ENCODE measurements at places on chromosomes 16 and 17.

DNA sequence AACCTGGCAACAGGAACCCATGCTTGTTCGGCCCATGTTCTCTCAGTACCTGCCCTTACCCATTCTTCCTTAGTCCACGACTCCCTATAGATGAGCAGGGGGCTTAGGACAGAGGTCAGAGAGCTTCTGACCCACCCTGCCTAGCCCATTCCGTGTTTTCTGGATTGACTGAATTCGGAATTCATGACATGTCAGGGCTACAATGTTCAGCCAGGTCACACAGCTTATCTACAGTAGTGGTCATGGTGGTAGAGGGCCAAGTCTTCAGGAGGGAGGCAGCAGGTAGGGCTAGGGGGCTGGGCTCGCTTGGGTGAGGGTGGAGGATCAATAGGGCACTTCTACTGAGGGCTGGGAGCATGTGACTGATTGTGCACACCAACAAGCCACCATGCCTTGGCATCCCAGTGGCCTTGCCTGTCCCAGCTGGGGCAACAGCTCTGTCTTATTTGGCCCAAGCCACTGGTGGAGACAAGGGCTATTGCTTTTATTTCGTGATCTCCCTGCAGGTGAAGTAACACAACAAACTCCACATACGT is 3.1 kb downstream of the HEXIM2 start:
- no peak for DNase-seq

GRCh38 chr17:42240201-42240600 is 36.0 kb downstream of the STAT5B start:
- no peak for DNase-seq

- no peak for DNase-seq
These were observed 98.9 kb downstream of the CCT6B start for GRCh38 chr17:34862384-34862783.

GRCh38 chr16:6932871-6933385 is 399.7 kb upstream of the RBFOX1 start:
- no peak for DNase-seq

DNA sequence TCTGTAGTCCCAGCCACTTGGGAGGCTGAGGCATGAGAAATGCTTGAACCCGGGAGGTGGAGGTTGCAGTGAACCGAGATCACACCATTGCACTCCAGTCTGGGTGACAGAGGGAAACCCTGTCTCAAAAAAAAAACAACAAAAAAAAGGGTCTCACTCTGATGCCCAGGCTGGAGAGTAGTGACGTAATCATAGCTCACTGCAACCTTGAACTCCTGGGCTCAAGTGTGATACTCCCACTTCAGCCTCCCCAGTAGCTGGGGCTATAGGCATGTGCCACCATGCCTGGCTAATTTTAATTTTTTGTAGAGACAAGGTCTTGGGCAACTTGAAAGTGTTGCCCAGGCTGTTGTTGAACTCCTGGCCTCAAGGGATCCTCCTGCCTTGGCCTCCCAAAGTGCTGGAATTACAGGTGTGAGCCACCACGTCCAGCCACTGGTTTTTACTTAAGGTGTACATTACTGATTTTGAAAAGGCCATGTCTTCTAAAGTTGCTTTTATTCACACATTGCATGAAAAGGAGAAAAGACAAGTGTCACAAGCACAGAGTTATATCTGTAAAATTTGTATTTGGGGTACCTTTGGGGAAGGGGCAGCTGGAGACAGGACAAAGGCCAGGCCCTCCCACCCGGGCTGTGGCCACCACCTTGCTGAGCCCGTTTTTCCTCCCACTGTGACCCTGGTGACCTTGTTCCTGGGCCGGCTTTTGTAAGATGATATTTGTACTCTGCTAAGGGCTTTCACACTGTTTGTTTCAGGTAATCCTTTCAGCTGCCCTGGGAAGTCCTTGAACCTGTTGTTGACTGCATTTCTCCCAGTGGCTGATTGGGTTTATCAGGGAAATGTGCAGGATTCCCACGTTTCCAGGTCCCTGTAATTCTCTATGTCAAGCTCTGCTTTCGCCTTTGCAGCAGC is 11.5 kb downstream of the GPT2 start:
- no peak for DNase-seq

GRCh38 chr16:55706739-55707384 is 51.1 kb downstream of the SLC6A2 start:
- no peak for DNase-seq

DNA sequence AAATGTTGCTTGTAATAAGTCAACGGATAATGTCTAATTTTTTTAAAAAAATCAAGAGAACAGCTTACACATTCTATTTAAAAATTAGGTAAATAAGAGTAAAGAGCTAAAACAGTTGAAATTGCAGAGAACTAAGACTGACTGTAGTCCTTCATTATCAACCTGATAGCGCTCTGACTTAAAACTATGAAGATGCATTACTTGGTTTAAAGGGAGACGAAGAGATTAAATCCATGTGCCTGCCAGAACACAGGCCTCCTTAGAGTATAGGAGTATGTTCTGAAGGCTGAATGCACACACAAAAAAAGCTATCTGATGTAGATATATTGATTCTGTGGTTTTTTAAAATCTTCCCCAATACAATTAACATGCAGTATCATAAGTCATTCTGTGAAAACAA is 28.5 kb downstream of the GLG1 start:
- DNase-seq, result no peak

GRCh38 chr16:1285669-1286512 is 23.5 kb upstream of the UBE2I start:
- DNase-seq, result no peak

- no peak for DNase-seq
These were observed 6.7 kb upstream of the SEZ6 start for GRCh38 chr17:29012535-29012934.

- no peak for DNase-seq
These were observed 8.1 kb upstream of the DNASE1 start for GRCh38 chr16:3646348-3646920.

DNA sequence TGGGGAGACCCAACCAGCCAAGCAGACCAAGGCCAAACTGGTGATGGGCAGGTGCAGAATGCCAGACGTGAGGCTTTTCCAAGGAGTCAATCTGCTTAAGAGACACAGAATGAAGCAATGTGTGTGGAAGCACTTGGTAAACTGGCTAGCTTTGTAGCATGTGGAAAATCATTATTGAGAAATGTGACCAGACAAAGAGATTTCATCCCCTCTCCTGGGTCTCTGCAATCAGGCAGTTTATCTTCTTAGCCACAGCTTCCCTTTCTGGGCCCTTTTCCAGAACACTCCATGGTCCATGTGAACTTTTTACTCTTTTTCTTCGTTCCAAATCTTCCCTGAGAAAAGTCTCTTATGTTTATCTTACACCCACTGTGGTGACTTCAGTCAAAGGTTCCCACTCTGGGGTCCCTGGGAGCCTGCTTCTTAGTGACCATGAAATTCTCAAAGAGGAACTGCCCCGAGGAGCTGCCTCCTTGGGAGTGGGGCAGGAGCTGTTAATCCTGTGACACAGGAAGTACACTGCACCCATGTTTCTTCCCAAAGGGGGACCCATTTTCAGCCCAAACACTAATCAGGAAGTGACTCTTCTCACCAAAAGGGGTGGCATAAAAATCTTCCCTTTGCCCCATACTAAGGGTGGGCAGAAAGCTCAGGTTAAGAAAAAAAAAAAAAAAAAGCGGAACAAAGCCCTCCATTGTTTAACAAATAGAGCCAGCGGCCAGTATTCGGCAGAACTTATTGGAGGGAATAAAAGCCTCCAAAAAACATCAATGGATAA is 346.2 kb upstream of the ASIC2 start:
- no peak for DNase-seq
